AG10803 (cell line): ENCODE measurements at places on chromosomes 3 and 15.
A peak's percentile ranks its signal among the peaks of the same experiment; 100 is the strongest.

DNA sequence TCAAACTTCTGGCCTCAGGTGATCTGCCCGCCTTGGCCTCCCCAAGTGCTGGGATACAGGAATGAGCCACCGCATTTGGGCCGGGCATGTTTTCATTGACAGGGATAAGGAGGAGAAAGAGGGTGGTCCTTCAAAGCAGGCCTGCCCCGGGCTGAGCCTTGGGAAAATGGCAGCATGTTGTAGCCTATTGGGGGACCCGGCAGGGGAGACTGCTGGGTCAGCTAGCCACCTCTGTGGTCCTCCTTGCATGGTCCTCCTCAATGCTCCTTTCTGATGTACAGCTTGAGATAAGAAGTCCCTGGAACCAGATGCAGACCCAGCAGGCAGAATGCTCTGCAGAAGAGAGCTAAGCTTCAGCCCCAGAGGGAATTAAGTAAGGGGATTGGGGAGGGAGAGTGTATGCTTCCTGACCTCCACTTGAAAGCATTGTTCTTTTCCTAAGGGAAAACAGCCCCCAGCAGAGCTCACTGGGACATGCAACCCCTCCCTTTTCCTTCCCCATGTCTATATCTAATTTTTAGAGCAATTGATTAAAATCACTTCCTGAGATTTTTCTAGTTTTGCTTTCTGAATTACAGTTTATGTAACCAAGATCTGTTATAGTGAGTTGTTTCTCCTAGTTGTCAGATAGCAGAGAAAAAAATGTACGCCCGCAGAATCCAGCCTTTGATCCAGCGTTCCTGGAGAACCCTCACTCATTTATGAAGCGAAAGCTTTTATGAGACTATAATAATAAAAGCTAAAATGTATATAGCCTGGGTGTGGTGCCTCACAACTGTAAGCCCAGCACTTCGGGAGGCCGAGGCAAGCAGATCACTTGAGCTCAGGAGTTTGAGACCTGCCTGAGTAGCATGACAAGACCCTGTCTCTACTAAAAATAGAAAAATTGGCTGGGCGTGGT is 48.7 kb upstream of the VILL start:
- no peak for DNase-seq

DNA sequence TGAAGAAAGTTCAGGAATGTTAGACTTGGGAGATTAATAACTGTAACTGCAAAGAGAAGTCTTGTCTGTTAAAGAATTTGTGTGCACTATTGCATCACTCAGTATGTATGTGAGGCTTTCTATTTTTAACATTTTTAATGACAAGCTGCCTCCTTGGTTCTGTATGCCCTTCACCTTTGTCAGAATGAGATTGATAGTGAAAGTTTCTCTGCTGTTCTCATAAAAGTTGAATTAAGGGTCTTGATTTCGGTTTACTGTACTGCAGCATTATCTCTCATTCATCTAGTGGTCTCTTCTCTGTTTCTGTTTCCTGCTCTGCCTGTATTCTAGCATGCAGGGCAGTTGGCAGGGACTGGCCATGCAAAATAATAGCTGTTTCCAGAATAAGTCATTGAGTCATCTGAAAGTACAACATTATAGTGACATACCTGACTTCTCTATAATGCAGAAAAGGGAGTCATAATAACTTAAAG is 454.9 kb downstream of the IL5RA start:
- DNase-seq = no peak

DNA sequence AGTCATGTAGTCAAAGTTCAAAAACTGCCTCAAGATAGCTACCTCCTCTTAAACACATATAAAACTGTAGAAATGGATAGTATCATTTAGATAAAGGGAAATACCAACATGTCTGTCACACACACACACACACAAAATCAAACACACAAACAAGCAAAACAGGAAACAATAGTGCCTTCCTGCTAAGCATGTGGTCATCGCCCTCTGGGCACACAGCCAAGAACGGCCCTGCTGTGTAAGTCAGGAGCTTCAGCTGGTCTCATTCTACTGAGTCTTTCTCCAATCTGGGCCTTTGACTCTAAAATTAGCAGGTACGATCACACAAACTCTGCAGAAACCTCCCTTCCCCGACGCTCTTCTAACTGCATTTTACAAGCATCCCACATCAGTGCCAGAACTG is 272.2 kb upstream of the CHRNA7 start:
- peak; percentile 13 for DNase-seq

- no peak for DNase-seq
These were observed 123.8 kb downstream of the PPM1L start for GRCh38 chr3:160879859-160880258.

- no peak for DNase-seq
These were observed 701.3 kb downstream of the EPHA3 start for GRCh38 chr3:89808680-89809197.

GRCh38 chr3:196012941-196013476 is 68.9 kb downstream of the TFRC start:
- DNase-seq = no peak

GRCh38 chr3:16369276-16369675 is 104.3 kb downstream of the OXNAD1 start:
- peak; percentile 48 for DNase-seq

GRCh38 chr3:188236271-188236670 is 82.3 kb downstream of the LPP start:
- no peak for DNase-seq

DNA sequence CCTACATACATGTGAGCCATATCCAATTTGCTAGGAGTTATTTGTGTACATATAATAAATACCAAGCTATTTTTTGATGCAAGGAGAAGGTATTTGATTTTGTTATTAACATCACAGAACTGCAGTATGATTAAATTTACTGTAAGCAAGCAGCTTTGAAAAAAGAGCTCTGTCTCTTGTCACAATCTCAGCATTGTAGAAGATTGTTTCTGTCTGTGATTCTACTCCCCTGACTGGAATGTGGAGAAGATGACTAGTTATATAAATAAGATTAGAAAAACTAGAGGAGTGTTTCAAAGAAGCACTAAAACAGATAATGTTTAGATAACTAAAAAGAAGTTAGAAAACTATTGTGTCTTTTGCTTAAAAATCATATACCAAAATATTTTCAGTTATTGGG is 17.1 kb upstream of the DCBLD2 start:
- no peak for DNase-seq

GRCh38 chr3:73215281-73215680 is 153.8 kb downstream of the EBLN2 start:
- peak; percentile 74 for DNase-seq

DNA sequence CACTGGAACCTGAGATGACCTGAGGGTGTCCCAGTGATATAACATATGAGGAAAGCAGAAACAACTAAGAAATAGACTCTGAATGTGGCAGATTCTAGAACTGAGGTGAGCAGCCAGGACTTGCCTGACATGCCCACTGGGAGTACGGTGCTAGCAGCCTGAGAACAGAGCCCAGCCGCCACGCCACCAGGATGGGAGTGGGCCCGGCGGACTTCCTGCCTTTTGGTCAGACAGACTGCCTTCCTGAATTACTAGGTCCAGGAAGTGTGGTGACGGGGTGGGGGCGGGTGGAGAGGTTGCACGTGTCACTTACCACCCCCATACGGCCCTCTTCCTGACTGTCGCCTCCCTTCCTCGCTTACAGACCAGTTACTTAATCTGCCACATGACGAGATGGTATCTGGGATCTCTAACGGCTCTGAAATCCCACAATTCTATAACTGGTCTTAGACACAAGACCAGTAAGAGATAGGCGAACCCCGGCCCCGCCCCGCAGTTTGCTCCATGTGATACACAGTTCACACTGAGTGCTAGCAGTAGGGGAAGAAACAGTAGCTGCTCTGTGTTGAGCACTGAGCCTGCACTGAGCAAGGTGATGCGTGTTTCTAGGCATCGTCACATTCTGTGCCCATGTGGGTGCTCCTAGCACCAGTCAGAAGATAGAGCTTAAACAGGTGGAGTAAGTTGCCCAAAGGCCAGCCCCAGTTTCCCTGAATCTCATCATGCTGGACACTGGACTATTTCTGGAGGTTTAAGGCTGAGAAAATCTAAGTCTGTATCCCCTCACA is 95.7 kb downstream of the CPN2 start:
- DNase-seq = no peak

DNA sequence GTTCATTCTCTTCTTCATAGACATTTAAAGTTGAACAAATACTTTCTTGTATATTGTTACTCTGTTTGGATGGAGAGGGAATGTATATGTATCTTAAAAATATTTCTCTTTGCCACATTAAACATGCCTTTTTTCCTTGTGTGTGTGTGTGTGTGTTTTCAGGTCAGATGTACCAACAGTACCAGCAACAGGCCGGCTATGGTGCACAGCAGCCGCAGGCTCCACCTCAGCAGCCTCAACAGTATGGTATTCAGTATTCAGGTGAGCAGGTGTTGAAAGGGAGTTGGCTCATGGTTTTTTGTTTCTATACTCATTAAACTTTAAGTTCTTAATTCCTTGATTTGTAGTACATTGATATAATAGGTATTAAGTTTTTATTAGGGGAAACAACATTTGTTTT is 35.4 kb downstream of the TFG start:
- DNase-seq = no peak

- peak; percentile 98 for DNase-seq
These were observed 103.0 kb downstream of the SUCNR1 start for GRCh38 chr3:151976211-151977050.

DNA sequence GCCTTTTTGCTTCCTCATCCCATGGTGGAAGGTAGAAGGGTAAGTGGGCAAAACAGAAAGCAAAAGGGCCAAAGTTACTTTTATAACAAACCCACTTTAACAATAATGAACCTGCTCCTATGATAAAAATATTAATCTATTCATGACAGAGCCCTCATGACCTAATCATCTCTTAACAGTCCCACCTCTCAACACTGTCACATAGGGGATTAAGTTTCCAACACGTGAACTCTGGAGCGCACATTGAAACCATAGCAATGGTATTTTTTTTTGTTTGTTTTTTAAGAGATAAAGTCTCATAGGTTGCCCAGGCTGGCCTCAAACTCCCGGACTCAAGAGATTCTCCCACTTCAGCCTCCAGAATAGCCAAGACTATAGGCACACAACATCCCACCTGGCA is 30.7 kb downstream of the KATNBL1 start:
- no peak for DNase-seq

- DNase-seq = peak; percentile 38
These were observed 251.0 kb upstream of the TLE3 start for GRCh38 chr15:70348581-70349344.

DNA sequence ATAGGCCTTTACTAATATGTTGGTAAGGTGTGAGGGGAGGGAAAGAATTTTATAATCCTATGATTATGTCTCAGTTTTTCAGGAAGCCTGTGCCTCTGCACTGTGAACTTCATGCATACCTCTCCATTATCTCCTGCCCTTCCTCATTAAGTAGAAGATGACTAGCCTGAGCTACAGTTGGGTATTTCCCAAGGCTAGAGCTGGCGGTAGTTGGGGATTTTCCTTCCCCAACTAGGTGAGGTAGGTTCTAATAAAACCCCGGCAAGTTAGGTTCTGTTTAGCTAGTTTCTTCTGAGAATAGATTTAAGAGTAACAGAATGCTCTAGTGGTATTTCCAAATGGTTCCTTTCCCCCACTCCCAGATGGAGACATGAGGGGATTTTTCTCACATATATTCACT is 414.5 kb downstream of the GRM7 start:
- DNase-seq = no peak

GRCh38 chr3:193946945-193947344 is 189.0 kb upstream of the HES1 start:
- DNase-seq = no peak

DNA sequence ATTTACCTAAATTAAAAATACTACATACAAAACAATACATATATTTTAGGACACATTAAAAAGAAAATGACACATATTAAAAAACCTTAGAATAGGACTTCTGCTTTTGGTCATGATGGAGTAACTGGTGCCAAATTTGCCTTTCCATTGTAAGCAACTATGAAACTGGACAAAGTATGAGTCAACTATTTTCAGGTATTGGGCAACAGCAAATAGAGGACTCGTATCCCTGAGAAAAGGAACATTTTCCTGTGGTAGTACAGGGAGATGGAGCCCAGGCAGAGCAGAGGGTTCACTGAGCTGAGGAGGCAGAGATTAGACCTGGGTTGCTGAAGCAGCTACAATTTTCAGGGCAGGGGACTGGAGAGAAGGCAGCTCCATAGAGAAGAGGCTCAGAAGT is 14.7 kb downstream of the CCR1 start:
- DNase-seq = peak; percentile 19

- DNase-seq = no peak
These were observed 16.9 kb upstream of the CSPG4 start for GRCh38 chr15:75729326-75730069.

GRCh38 chr3:13017361-13018042 is 55.7 kb downstream of the IQSEC1 start:
- no peak for DNase-seq

DNA sequence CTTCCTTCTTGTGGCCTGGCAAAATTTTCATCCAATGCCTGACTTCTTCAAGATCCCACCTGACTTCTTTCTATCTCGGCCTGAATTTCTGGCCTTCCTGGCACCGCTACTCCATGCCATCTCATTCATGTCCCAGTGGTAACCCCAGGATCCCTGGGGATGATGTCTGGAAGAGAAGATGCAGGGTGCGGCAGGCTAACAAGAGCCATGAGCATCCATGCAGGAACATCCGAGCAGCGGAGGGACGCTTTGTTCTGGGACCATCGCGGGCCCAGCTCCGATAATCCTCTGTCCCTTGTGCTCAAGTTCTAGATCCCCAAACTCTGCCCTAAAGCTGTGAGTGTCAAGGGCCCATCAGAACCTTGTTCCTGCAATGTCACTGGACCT is 10.9 kb downstream of the MYL3 start:
- DNase-seq = no peak

- no peak for DNase-seq
These were observed 12.4 kb downstream of the NPHP3 start for GRCh38 chr3:132709761-132710160.

- DNase-seq = no peak
These were observed 18.3 kb downstream of the ANKRD63 start for GRCh38 chr15:40264321-40265153.

GRCh38 chr3:142445816-142446254 is 2.0 kb downstream of the XRN1 start:
- DNase-seq = peak; percentile 9

GRCh38 chr3:172903642-172904320 is 153.3 kb downstream of the ECT2 start:
- DNase-seq = no peak

- DNase-seq = no peak
These were observed 116.7 kb upstream of the LMOD3 start for GRCh38 chr3:69239063-69239462.

- DNase-seq = peak; percentile 4
These were observed 262.3 kb downstream of the GAP43 start for GRCh38 chr3:115885621-115886020.

GRCh38 chr3:61872077-61872706 is 310.8 kb downstream of the PTPRG start:
- peak; percentile 31 for DNase-seq
